ENCODE measurements at places on chromosomes 6 and 20.

- no peak overlapping the region for H3K27ac ChIP-seq
- peaks cover 44% of the 10 kb centered on the region for H3K27me3 ChIP-seq
- H3K4me3 ChIP-seq: no peak overlapping the region
- peaks cover 7% of the 10 kb centered on the region for H3K4me1 ChIP-seq
- H3K36me3 ChIP-seq: no peaks in the 10 kb centered on the region
These were observed 3.4 kb upstream of the RSPO4 start for GRCh38 chr20:1005452-1006027.

DNA sequence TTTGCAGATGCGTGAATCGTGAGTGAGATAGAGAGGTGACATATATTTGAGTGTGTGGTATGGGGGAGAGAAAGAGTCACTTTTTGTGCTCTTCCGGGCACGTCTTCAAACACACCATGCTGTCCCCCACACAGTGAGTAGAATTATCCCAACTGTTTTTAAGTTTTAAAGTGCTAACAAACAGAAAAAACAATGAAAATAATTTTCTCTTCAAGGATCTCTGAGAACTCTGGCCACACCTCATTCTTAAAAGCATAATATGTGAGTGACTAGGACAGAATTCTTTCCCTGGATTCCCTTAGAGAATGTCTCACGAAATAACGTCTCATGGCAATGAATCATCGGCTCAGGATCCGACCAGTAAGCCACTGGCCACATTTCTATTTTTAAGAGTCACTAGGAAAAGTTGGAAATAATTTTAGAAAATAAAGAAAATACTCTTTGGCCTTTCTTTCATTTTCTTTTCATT, 235.7 kb upstream of the ZNF217 start:
- peaks cover 52% of the 10 kb centered on the region for H3K4me1 ChIP-seq
- H3K27ac ChIP-seq: peak overlapping the region; percentile 90
- no peaks in the 10 kb centered on the region for H3K27me3 ChIP-seq

DNA sequence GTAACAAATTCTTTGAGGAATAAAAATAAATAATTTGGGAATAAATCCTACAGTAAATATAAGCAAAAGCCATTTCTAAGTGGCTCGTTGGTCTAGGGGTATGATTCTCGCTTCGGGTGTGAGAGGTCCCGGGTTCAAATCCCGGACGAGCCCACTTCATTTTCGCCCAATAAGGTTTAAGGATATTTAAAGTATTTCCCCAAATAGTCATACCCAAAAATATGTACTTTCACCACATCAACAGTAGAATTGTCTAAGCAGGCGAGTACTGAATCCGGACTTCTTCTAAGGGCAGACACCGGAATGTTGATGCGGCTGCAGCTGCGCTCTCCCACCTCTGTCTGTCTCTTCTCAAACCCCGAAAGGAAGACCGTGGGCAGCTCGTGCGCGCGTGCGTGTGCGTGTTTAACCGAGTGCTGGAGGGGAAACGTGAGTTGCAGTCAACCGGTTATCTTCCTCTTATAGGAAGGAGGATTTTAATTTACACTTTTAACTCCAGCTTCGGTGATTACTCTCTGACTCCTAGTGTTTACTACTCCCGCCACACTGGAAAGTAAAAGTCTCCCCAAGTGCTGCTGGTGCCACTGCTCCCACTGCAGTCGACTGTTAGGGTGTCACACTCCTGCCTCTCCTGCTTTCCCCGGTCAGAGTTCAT, 155.7 kb upstream of the PRSS16 start:
- H3K4me3 ChIP-seq: peak overlapping the region; percentile 72
- H3K4me1 ChIP-seq: peaks cover 17% of the 10 kb centered on the region
- peak overlapping the region; percentile 75 for H3K27ac ChIP-seq
- H3K27me3 ChIP-seq: peaks cover 81% of the 10 kb centered on the region
- H3K36me3 ChIP-seq: no peaks in the 10 kb centered on the region

- no peaks in the 10 kb centered on the region for H3K4me1 ChIP-seq
- DNase-seq: no peak
- peaks cover 17% of the 10 kb centered on the region for H3K36me3 ChIP-seq
- H3K27me3 ChIP-seq: no peaks in the 10 kb centered on the region
- H3K4me3 ChIP-seq: no peak overlapping the region
- H3K27ac ChIP-seq: no peak overlapping the region
These were observed 32.3 kb downstream of the FOXP4 start for GRCh38 chr6:41578217-41579087.

GRCh38 chr6:166738386-166739116, 111.5 kb upstream of the RPS6KA2 start:
- no peaks in the 10 kb centered on the region for H3K27me3 ChIP-seq
- no peak for DNase-seq
- no peak overlapping the region for H3K27ac ChIP-seq
- H3K4me1 ChIP-seq: no peaks in the 10 kb centered on the region

GRCh38 chr6:125294925-125295324, 6.8 kb downstream of the HDDC2 start:
- no peak overlapping the region for H3K4me3 ChIP-seq
- peaks cover 97% of the 10 kb centered on the region for H3K36me3 ChIP-seq
- DNase-seq: no peak
- H3K4me1 ChIP-seq: peaks cover 48% of the 10 kb centered on the region

GRCh38 chr6:85419046-85419759, 30.7 kb upstream of the NT5E start:
- peaks cover 24% of the 10 kb centered on the region for H3K4me1 ChIP-seq
- peaks cover 5% of the 10 kb centered on the region for H3K27me3 ChIP-seq
- H3K36me3 ChIP-seq: no peaks in the 10 kb centered on the region
- no peak overlapping the region for H3K27ac ChIP-seq

DNA sequence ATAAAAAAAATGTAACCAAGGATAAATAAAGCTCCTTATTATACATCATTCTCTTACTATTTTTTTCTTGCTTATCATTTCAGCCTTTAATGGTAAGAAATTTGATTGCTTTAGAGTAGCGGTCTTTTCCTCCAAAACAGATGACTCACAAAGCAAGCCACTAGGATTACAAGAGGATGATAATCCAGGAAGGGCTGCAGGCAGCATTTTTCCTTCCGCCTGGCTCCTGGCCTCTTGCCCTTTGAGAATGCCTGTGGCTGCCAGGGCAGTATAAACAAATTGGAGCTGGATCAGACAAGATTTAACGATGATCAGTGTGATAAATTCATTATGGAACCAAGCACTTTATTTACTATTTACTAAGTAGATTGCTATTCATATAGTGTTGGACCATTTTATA, 9.7 kb upstream of the FBXL4 start:
- no peaks in the 10 kb centered on the region for H3K36me3 ChIP-seq
- H3K27me3 ChIP-seq: peaks cover 10% of the 10 kb centered on the region
- DNase-seq: no peak

DNA sequence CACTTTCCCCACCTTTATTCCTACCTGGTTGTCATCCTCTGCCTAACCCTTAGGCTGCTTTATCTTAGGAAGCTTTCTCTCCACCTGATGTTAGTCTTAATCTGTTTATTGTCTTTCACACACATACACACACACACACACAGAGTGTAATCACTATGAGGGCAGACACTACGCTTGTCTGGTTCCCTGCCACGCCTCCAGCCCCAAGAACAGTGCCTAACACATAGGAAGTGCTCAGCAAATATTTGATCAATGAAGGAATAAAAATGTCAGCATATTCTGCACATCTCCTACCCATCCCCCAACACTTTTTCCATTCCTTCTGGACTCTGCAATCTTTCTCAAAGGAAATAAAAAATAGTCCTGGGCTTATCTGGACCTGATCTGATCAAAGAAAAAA, 51.1 kb upstream of the NFATC2 start:
- H3K27ac ChIP-seq: no peak overlapping the region
- no peak overlapping the region for H3K4me3 ChIP-seq
- H3K27me3 ChIP-seq: no peaks in the 10 kb centered on the region
- no peaks in the 10 kb centered on the region for H3K36me3 ChIP-seq

Measured in activated T-cell treated with anti-CD3 and anti-CD28 coated beads, Interleukin-2, amount 50 U/mL, for 24 hours (primary cell).